Kidney (tissue), 22 donors: ENCODE measurements at places on chromosomes 13 and 19. TPM values are rescaled to one million over a fixed set of nuclear protein-coding genes. Genes with fewer than 3 reads are reported as not detected.
A peak's percentile ranks its signal among the peaks of the same experiment; 100 is the strongest.

DNA sequence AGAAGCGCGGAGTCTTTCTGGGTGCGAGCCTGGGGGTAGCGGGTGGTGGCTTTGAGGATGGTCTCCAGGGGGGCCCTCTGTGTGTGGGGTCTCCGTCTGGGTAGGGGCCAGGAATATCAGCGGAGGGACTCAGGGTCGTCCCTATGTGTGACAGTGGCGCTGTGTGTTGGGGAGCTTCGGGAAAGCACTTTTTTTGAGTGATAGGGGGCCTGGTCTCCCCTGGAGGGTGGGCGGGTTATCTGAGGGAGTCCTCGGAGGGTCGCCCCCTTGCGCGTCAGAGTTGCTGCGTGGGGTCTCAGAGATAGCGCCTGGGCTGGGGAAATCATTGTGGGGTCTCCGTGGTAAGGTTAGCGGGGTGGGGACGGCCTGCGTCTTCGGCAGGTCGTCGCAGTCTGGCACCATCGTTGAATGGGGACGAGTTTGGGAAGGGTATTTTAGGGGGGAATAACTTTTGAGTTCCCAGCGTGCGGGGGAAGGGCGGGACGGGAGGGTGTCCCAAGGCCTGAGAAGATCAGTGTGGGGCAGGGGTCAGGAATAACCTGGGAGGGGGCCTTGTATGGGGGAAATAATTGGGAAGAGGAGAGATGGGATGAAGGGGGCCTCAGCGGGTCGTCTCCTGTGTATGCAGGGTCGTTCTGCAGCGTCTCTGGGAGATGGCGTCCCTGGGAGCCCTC lies 857 bp downstream of the IER2 start:
- no peak for DNase-seq

DNA sequence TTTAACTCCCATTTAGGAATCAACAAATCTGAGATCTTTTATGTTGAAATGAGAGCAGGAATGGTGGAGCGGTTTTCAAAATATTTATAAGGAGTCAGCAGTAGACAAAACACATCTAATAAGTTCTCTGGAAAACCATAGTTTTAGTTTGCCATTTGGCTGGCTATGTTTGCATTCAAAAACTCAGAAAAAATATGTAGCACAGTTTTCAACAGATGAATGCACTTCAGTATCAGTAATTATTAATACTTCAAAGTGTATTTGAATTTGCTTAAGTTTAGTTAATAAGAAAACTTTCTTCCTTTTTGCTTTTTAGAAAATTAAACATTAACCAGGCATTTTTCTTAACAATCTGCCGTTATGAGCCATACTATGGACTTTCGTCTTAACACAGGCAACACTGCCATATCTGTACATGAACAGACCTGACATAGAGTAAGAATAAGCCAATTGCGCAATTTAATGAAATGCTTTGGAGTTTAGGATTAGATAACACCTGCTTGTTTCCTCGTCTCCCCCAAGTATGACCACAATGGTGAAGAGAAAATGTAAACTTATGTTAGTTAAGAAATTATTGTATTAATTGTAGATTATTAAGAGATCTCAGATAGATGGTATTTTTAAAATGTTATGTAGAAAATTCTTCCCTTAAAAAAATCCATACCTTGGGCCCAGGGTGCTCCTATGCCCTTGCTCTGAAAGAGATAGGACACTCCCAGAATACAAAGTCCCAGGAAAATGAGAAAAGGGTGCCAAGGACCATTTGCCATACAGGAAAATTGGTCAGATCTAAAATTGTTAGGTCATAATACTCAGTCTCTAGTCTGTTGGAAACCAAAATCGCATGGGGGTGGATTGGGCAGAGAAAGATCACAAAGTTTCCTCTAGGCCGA lies 552.3 kb upstream of the ARGLU1 start:
- peak; percentile 32 for DNase-seq

Gene SPACA4
- total RNA-seq: not detected

GRCh38 chr19:33865306-33865705 lies 68.6 kb downstream of the KCTD15 start:
- DNase-seq: no peak

DNA sequence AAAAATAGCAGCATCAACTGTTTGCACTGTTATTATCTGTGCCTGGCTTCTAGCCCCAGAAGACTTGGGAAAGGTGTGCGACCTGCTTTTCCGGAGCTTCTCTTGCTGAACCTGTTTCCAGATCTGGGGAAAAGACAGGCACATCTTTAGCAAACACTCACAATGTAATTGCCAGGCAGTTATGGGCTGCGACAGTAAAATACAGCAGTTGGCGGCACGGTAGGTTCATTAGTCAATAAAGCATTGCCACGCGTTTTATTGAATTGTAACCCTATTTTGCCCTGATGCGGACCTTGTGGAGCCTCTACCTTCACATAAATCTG lies 223.7 kb upstream of the TSHZ3 start:
- DNase-seq: no peak

DNA sequence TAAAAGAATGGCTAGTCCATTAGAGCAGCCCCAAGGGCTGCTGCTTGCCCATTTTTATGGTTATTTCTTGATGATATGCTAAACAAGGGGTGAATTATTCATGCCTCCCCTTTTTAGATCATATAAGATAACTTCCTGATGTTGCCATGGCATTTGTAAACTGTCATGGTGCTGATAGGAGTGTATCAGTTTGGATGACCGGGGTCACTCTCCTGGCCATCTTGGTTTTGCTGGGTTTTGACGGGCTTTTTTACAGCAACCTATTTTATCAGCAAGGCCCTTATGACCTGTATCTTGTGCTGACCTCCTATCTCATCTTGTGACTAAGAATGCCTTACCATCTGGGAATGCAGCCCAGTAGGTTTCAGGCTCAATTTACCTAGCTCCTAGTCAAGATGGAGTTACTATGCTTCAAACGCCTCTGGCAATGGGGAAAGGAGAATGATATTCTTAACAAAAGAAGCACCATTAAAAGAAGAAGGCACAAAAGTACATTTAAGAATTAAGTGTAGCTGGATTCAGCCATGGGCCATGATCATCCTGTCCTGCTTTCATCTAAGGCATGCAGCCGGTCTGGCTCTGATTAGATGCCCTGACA lies 1156.0 kb downstream of the PCDH9 start:
- DNase-seq: no peak

Gene ATXN8OS
- not detected for total RNA-seq
